Right renal cortex interstitium (tissue), 3 donors: ENCODE measurements at places on chromosomes 11 and 22. TPM values are rescaled to one million over a fixed set of nuclear protein-coding genes. Genes with fewer than 3 reads are reported as not detected.

Gene CD82
- polyA plus RNA-seq: 17.8 TPM

Gene ANGPTL5
- polyA plus RNA-seq: 0.11 TPM

Gene SLC25A18
- polyA plus RNA-seq: 1.6 TPM

Gene C11orf91
- polyA plus RNA-seq: not detected

Gene MS4A3
- polyA plus RNA-seq: 0.83 TPM

Gene KRTAP5-2
- not detected for polyA plus RNA-seq

Gene OR51B4
- polyA plus RNA-seq: 0.22 TPM

Gene P2RY6
- 0.94 TPM for polyA plus RNA-seq

Gene CFAP300
- polyA plus RNA-seq: 5.3 TPM

Gene OR51A2
- not detected for polyA plus RNA-seq

Gene KDM4E
- polyA plus RNA-seq: 0.22 TPM

Gene IGLL5
- 0.22 TPM for polyA plus RNA-seq

Gene ZC3H12C
- 8.1 TPM for polyA plus RNA-seq

Gene CTSF
- polyA plus RNA-seq: 95.5 TPM

Gene LINC01488
- polyA plus RNA-seq: not detected

Gene PKP3
- 4.1 TPM for polyA plus RNA-seq

Gene DEFB131B
- 1.1 TPM for polyA plus RNA-seq

Gene OR52E1
- polyA plus RNA-seq: not detected

Gene P2RY2
- 0.81 TPM for polyA plus RNA-seq

Gene RHOG
- polyA plus RNA-seq: 26.6 TPM

Gene OR2AG1
- not detected for polyA plus RNA-seq

Gene SYT13
- polyA plus RNA-seq: 12.6 TPM

Gene PRAME
- 0.75 TPM for polyA plus RNA-seq

Gene TSPAN18
- polyA plus RNA-seq: 46.2 TPM

Gene OR10D3
- not detected for polyA plus RNA-seq

Gene KRTAP5-11
- polyA plus RNA-seq: not detected

Gene MRGPRX3
- polyA plus RNA-seq: not detected

Gene SNX32
- polyA plus RNA-seq: 1.3 TPM

Gene PI4KA
- polyA plus RNA-seq: 58.7 TPM

Gene SPECC1L
- polyA plus RNA-seq: 49.9 TPM

Gene KLHDC7B
- 0.36 TPM for polyA plus RNA-seq

Gene HEPHL1
- 0.49 TPM for polyA plus RNA-seq

Gene P2RX6
- polyA plus RNA-seq: 1.1 TPM

Gene OTOG
- 0.76 TPM for polyA plus RNA-seq

Gene ELMOD1
- polyA plus RNA-seq: 0.12 TPM

Gene MACROD1
- polyA plus RNA-seq: 19.8 TPM

Gene ANKK1
- polyA plus RNA-seq: 0.16 TPM
